Cortex of kidney (tissue), 1 donor: ENCODE measurements at places on chromosomes 2 and 18.

- no peak for DNase-seq
Observed at GRCh38 chr2:6676241-6676640, 189.5 kb downstream of the CMPK2 start.

DNA sequence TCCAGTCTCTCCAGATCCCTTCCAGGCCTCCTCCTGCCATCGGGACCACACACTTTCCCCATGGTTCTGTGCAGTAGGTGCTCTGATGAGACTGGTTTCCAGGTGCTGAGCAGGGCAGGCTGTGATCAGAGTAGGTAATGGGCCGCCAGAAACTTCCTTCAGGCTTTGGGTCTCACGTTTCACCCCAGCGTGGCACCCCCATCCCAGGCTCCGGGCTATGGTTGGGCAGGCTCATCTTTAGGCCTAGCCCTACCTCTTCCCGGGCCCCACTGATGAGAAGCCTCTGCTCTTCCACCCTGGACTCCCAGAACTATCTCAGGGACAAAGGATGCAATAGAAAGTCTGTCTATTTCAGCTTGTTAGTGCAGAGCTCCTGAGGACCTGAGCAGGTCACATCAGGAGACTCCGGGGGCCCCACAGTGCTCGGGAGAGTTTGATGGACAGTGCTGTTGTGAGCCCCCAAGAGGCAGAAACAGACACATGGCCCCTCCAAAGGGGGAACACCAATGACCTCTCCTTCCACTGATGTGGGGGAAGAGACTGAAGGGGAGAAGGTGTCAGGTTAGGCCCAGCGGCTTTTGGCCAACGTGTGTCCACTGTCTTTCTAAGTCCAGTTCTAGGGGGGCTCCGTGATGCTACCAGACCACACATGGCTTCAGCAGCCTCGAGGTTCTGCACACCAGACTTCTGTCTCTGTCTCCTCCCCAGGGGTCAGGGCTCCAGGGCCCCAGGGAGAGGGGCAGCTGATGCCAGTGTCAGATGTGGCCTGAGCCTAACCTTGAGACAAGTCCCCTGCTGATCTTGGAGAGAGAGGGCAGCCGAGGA lies 5.8 kb upstream of the PROM2 start:
- DNase-seq, result no peak

DNA sequence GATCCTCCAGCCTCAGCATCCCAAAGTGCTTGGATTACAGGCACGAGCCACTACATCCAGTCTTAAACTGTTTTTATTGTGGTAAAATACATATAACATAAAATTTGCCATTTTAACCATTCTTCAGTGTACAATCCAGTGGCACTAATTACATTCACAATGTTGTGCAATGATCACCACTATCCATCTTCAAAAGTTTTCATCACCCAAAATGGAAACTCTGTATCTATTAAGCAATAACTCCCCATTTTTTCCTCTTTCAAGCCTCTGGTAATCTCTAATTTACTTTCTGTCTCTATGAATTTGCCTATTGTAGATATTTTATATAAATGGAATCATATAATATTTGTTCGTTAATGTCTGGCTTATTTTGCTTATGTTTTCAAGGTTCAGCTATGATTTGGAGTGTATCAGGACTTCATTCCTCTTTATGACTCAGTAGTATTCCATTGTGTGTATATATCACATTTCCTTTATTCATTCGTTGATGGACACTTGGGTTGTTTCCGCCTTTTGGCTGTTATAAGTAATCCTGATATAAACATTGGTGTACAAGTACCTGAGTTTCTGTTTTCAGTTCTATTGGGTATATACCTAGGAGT lies 71.8 kb downstream of the GFPT1 start:
- DNase-seq, result no peak

GRCh38 chr18:54532962-54533361 lies 58.1 kb upstream of the DYNAP start:
- no peak for DNase-seq

- DNase-seq, result no peak
Observed at GRCh38 chr2:170245312-170245711, 67.4 kb downstream of the MYO3B start.

- DNase-seq, result no peak
Observed at GRCh38 chr18:48533340-48534070, 5.3 kb upstream of the CTIF start.

- no peak for DNase-seq
Observed at GRCh38 chr2:42848726-42849290, 56.4 kb upstream of the HAAO start.

GRCh38 chr18:24764766-24765165 lies 304.3 kb downstream of the HRH4 start:
- no peak for DNase-seq

GRCh38 chr2:117794668-117795067 lies 19.8 kb upstream of the DDX18 start:
- DNase-seq, result no peak

DNA sequence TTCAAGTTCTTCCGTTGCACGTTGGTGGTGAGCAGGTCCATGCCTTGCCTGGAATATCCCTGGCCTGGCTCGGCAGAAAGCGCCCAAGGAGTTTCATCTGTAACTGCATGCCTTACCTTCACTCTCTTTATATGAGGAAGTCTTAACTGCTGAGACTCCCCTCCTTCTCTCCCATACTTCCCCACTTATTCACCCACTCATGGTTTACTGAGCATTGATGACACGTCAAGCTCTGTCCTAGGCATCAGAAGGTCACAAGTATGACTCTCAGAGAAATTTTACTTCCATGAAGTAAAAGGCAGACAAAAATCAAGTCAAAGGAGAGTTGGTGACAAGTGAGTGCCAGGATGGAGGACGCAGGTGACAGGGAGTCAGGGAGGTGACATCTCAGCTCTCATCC lies 68.2 kb downstream of the TBC1D8 start:
- no peak for DNase-seq

DNA sequence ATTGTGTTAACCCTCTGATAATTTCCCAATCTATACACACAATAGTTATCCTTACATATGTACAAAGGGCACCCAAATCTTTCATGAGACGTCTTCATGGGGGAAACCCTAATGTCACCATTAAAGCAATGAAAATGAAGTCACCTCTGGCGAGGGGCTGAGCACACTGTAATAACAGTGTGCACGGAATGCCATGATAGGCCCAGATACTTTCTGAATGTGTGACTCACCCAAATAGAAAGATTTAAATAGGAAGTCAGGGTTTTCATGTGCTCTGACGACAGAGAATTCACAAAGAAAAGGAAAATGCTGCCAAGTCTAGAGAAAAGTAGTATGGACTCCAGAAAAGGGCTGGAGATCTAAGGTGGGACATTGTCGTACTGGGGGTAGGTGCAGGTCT lies 128.3 kb downstream of the SATB2 start:
- no peak for DNase-seq

- DNase-seq, result no peak
Observed at GRCh38 chr2:176162911-176163671, 6.0 kb downstream of the HOXD3 start.

- no peak for DNase-seq
Observed at GRCh38 chr2:85900366-85900765, 11.6 kb upstream of the ST3GAL5 start.

GRCh38 chr2:188527141-188527540 lies 235.5 kb downstream of the GULP1 start:
- no peak for DNase-seq

DNA sequence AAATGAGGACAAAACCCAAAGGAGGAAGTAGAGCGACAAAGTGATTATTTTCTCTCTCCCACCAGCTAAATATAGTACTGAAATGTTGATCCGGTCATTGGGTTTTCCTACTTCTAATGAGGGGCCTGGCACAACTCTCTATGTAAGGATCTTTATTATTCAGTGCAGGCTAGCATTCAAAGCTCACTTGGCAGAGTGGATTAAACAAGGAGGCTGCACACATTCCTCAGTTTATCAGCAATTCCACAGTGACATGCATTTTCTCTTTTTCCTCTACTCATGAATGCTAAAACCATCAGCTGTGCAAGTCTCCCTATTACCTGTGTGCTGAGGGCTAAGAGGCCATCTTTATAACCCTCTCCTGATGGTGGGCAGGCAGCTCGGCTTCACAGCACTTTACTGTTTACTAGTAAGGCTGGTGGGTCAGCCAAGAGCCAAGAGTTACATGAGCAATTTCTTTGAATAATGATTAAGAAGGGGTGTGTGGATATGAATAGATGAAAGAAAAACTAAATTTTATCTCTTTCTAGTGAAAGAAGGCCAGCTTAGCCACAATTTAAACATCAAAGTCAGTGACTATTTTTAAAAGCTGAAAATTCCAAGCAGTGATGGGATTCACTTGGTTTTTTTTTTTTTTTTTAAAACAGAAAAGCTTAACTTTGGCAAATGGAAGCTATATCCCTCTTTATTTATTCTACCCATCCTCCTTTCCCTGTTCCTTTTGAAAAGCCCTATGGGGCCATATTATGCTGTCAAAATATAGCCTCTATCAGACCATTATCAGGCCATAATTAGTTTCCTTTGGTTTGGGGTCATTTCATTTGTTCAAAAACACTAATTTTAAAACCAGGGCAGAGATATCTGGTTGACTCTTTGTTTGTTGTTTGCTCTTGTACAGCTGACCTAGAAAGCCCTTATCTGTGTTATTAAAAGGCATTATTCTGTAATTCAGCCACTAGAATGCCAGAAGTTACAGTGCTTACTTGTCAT lies 111.0 kb downstream of the RBM43 start:
- no peak for DNase-seq

DNA sequence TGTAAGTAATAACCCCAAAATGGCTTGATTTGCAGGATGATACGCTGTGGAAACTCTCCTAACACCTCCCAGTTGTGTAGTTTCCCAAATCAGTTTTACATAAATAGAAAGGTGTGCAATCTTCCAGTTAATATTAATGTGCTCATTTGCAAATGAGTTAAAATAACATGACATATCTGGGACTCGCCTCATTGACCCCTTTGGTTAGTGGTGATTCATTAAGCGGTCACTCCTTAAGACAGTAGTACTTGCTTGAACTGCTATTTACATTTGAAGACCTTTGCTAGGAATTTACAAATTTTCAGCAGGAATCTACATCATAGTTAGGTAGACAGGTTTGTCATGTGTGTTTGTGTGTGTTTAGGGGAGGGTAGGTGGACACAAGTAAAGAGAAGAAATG lies 1367.7 kb upstream of the CELF4 start:
- DNase-seq, result no peak

DNA sequence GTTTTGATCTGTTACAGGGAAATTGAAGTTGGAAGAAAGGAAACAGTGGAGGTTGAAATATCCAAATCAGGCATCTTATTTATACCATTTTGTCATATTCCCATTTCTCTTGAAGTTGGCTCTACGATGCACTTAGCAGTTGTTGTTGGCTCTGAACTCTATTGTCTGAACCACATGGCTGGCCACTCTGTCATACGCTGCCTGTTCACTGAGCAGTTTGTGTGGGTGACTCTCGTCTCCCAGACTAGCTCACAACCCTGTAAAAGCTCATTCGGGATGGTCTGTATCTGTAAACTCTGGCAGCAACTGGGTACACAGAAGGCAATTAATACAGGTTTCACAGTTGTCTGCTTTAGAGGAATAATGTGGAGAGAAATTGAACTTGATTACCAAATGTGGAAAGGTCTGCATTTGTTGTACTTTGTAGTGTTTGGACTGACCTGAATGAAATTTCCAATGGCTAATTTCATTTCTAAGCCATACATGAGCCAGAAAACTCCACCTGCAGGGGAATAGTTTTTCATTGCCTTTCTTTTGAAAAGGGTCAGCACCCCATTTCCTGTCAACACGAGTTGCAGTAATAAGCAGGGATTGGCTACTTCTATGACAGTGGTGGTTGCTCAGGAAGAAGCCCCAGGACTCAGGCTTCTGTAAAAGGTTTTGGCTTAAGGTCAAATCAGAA lies 378.2 kb downstream of the OSR1 start:
- DNase-seq, result no peak

- no peak for DNase-seq
Observed at GRCh38 chr2:217396165-217396564, 536.3 kb upstream of the TNP1 start.

DNA sequence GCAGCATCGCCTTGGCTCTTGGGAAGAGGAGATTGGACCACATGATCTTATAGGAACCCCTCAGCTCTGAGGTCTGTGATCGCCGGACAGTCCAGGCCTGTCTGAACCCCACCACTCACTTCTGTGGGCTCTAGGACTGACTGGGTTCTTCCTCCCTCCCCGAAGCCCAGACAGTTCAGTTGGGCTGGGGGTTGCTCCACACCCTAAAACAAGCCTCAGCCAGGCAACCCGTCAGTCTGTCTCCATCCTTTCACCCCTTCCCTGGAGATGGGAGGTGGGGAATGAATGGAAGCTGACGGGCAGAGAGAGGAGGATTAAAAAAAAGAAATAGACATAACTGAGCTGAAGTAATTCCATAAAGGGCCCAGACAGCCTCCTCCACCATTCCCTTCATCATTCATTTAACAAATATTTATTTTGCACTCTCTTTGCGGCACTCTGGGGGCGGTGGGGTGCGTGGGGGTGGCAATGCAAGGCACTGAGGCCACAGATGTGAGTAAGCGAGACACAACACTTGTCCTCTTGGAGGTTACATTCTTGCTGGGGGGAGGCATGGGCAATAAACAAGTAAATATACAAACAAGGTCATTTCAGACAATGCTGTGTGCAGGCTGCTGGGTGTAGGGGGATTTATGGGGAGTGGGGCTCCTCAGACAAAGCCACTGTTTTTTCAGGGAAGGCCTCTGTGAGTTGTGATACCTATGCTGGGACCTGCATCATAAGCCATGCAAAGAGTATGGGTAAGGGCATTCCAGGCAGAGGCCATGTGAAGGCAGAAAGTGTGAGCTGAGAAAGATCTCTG lies 12.9 kb downstream of the WNT10A start:
- DNase-seq, result no peak

GRCh38 chr2:209685963-209686362 lies 85.7 kb upstream of the UNC80 start:
- DNase-seq, result no peak

DNA sequence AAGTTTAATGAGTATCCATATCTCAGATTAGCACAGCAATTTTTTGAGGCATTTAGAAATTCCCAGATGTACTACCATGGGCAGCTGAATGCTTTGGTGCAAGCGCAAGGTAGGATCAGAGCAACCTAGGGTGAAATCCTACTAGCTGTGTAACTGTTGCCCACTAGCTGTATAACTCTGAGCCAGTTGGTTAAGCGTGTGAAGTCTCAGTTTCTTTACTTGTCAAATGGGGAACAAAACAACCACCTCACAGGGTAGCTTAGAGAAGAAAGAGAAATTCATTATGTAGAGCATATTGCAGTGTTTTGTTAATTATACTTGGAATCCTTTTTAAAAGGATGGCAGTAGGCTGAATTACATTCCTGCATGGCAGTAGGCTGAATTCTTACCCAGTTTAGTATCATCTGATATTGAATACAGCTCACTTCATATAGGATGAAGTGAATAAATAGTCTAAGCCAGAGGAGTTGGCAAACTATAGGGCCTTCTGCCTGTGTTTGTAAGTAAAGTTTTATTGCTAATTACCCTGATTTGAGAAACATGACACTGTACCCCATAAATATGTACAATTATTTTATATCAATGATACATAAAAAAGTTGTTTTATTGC lies 180.7 kb downstream of the PLCL1 start:
- DNase-seq, result no peak

- no peak for DNase-seq
Observed at GRCh38 chr2:101486994-101487393, 12.1 kb upstream of the RFX8 start.

- no peak for DNase-seq
Observed at GRCh38 chr2:196372811-196373664, 201.7 kb upstream of the STK17B start.
